ENCODE measurements at places on chromosomes 4 and X.

DNA sequence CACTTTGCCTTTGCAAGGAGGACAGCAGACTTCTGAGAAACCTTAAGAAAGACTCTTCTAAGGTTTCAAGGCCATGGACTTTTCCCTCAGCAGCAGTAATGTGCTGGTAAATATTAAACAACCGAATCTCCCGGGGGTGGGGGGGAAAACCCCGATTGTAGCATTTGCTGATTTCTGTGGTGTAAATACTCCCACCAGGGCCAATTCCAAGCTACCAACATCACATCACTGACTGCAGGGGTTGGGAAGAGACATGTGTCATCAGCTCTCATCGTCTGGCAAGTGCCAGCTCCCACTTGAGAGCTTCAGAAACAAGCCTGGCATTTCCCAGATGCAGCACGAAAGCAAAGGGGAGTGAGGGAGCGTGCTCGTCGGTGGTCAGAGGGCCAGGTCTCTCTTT is 101.2 kb downstream of the BCOR start:
- no peak for DNase-seq

GRCh38 chrX:18617407-18617750 is 54.5 kb downstream of the RS1 start:
- DNase-seq, result no peak

DNA sequence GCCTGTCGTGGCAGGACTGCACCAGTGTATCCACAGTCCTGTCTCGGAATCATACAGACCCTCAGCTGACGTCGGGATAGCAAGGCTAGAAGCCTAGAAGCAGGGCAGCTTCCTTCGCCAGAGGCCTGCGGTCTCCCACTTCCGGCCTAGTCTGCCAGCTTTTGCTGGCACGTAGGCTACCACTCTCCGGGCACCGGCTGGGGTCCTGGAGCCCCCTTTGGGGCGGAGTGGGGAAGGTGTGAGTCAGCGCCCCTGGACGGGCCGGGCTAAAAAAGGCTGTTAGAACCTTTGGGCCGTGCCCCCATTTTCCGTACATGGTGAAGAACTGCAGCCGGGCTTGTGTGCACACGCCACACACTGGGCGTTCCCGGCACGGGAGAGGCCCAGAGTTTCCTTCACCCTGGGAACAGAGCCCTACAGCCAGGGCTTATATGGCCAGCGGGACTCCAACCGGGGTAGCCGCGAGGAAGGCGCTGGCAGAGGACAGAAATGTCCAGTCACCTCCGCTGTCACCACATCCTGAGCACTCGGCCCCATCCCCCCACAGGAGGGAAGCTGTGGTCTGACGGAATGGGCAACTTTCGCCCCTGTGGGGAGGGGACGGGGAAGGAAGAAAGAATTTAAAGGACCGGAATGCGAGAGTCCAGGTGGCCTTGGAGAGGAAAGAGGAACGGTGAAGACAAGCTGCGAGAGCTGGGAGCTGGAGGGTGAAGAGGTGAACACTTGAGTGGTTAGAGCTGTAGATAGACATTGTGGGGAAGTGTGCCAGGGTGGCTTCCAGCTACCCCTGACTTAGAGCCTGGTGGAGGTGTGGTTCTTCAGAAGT is 4.6 kb downstream of the MAGIX start:
- peak; percentile 43 for DNase-seq

- no peak for DNase-seq
Observed at GRCh38 chr4:152727784-152728183, 48.0 kb upstream of the TMEM154 start.

GRCh38 chr4:77623091-77623490 is 17.5 kb downstream of the CXCL13 start:
- no peak for DNase-seq

DNA sequence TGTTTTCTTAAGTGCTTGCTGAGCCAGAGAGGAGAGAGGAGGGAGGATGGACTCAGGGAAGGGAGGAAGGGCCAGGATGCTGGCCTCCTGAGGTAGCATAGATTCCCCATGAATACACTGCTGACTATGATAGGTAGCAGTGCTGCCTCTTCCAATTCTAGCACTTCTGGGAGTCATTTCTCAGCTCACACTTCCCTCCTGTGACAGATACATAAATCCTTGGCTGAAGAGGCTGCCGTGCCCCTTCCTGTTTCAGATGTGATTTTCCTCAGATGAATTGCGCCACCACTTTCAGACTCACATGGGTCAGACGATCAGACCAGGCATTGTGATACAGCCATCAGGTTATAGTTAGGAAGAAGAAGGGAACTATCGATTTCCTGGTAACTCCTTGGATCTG is 22.4 kb downstream of the TSC22D3 start:
- DNase-seq, result no peak

DNA sequence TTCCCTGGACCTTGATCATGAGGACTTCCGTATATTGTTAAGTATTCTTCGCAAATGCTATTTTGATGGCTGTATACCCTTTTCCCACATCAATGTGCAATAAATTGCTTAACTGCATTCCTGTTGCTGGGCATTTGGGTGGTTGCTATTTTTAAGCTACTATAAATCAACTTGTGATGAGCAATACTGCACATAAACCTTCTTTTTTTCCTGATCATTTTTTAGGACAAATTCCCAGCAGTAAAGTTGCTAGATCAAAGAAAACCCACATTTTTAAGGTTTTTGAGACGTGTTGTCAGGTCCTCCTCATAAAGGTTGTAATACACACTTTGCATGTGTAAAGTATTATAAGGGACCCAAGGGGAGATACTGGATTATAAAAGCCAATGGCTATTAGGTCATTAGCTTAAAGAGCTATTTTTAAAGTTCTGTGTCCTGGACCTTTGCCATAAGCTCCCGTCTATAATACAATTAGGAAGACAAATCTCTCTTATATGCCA is 35.6 kb downstream of the LIMCH1 start:
- no peak for DNase-seq

DNA sequence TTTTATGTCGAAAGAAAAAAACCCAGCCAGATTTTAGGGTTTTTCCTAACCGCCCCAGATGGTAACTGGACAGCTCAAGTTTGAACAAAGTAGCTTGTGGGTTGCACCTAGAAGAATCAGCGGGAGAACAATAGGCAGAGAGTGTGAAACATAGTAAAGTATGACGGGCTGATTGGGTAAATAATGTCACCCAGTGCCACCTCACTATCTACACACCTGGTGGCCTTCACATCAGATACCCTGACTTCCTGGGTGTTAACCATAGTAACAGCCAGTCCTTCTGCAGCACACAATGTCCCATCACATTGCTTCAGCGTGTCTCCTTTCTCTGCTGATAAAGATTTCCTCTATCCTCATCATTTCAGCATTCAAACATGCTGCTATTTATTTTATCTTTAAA is 159.1 kb upstream of the HS3ST1 start:
- DNase-seq, result no peak

DNA sequence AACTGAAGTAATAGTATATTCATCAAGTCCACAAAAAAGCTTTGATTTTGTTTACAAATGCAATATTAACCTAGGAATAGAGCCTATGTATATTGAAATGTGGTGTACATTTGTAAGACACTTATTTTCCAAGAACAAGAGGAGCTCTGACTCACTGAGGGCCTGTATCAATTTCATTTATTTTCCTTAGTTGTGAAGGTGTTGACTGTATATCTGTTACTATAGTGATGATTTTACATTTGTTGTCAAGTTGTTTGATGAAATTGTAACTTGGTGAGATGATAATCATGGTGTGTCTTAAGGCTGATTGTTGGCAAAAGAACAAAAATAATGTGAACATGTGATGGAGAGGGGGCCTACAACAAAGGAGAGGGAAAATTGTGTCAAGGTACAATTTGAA is 274.9 kb upstream of the TEX13A start:
- no peak for DNase-seq

GRCh38 chr4:55169352-55169961 is 44.1 kb upstream of the KDR start:
- DNase-seq, result no peak

DNA sequence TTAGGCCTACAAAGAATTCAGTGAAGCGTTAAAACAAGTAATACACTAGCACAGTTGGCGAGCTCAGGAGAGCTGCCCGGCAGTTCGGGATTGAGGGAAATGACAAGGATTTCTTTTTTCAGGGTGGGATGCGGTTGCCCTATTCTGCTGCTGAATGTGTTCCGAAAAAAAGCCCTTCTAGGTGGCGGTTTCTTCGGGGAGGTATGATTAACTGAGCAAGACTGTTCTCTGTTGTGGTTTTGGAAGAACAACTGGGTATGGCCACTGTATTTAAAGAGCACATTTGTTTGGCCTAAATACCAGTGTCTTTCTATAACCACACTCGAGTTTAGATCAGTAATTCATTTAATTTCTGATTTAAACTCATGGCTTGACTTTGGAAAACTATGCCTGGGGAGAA is 459.7 kb upstream of the FAT1 start:
- DNase-seq, result no peak

GRCh38 chr4:8745826-8746225 is 125.8 kb downstream of the HMX1 start:
- no peak for DNase-seq

DNA sequence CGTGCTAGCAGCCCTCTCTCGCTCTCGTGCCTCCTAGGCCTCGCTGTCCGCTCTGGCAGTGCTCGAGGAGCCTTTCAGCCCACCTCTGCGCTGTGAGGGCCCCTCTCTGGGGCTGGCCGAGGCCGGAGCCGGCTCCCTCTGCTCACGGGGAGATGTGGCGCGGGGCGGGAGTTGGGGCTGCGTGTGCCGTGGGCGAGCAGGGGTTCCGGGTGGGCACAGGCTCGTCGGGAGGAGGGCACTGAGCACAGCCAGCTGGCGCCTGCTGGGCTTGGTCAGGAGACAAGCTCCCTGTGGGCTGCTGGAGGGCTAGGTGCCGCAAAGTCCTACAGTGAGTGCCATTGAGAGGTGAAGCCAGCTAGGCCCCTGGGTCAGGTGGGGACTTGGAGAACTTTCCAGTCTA is 994.5 kb downstream of the C4orf33 start:
- DNase-seq, result no peak

DNA sequence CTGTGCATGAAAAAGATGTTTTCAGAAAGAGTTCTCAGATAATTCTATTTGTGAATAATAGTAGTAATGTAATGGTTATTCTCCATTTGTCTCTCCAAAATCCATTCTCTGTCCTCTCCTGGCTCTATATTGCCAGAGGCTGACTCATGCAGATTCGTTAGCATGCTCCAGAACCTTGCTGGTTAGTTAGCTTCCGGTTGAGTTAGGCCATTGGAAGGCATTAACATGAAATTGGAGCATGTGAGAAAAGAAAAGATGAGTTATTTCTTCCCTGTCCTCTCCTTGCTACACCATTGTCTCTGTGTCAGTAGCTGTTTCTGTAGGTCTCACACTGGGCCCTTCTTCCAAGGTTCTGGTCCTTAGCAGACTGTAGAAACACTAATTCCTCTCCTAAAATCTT is 23.5 kb upstream of the PRDM8 start:
- DNase-seq, result no peak

All from stimulated activated CD4-positive, alpha-beta T cell treated with anti-CD3 and anti-CD28 coated beads, Interleukin-12 subunit alpha, Interleukin-12 subunit beta, amount 100 ng/mL, for 4 hours (primary cell).